ENCODE measurements at places on chromosomes 2 and 18.
A peak's percentile ranks its signal among the peaks of the same experiment; 100 is the strongest.

GRCh38 chr2:149008381-149008780 lies 30.1 kb upstream of the LYPD6B start:
- peaks cover 4% of the 10 kb centered on the region for H3K4me1 ChIP-seq
- H3K4me3 ChIP-seq: no peak overlapping the region
- no peak overlapping the region for H3K27ac ChIP-seq
- no peak for DNase-seq

GRCh38 chr18:59697236-59697932 lies at the start of gene CCBE1:
Gene CCBE1, minus strand, starts transcription at chr18:59697423.
- no peaks in the 10 kb centered on the region for H3K27me3 ChIP-seq
- H3K36me3 ChIP-seq: peaks cover 19% of the 10 kb centered on the region
- H3K27ac ChIP-seq: peak within 1 kb of the TSS; percentile 94
- peak within 1 kb of the TSS; percentile 74 for H3K4me3 ChIP-seq

GRCh38 chr2:227106845-227107759 lies 56.9 kb downstream of the COL4A4 start:
- H3K4me1 ChIP-seq: no peaks in the 10 kb centered on the region
- no peaks in the 10 kb centered on the region for H3K36me3 ChIP-seq
- DNase-seq: no peak
- no peak overlapping the region for H3K27ac ChIP-seq
- H3K27me3 ChIP-seq: no peaks in the 10 kb centered on the region

- DNase-seq: no peak
- H3K36me3 ChIP-seq: no peaks in the 10 kb centered on the region
- H3K4me3 ChIP-seq: no peak overlapping the region
Measured at GRCh38 chr2:231323316-231323715, 72.2 kb upstream of the B3GNT7 start.

GRCh38 chr18:45662468-45662867 lies 47.2 kb downstream of the SLC14A2 start:
- H3K4me3 ChIP-seq: no peak overlapping the region
- H3K27me3 ChIP-seq: no peaks in the 10 kb centered on the region
- peaks cover 9% of the 10 kb centered on the region for H3K4me1 ChIP-seq
- no peak for DNase-seq

- no peaks in the 10 kb centered on the region for H3K27me3 ChIP-seq
- no peak for DNase-seq
Measured at GRCh38 chr2:14157816-14158215, 474.7 kb upstream of the LRATD1 start.

DNA sequence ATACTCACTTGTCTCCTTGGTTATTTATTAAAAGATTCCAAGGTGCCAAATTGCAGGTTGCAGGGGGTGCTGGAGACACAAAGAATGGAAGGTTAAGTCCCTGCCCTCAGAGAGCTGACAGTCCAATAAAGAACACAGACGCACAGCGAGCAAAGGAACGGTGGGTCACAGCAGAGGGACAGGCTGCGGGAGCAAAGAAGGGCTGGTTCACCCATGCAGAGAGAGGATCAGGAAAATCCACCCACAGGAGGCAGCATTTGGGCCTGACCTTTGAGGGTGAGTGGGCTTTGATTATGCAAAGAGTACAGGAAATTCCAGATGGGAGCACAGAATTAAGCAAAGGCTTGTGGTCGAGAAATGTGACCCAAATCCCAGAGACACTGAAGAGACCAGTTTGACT lies 45.0 kb downstream of the ZBTB7C start:
- H3K27me3 ChIP-seq: no peaks in the 10 kb centered on the region
- no peaks in the 10 kb centered on the region for H3K4me1 ChIP-seq
- H3K27ac ChIP-seq: no peak overlapping the region
- no peak overlapping the region for H3K4me3 ChIP-seq
- no peaks in the 10 kb centered on the region for H3K36me3 ChIP-seq

Measured in RWPE2 (cell line).